ENCODE measurements at places on chromosomes 2 and 18.

DNA sequence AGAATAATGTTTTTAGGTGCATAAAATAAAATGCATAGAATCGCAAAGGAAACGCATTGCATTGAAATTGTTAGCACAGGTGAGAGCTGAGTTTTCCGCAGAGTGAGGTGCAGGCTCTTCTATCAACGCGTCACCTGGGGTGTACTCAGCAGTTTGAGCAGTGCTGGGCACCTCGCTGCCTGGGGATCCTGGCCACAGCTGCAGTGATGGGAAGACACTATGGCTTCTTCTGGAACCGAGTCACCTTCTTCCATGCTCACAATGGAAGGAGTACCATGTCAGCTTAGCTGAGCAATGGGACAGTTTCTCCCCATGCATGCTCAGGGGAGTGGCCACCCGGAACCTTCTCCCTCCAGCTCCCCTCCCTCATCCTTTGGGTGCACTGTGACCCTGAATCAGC lies 95.4 kb upstream of the OTOS start:
- no peak for ATAC-seq

DNA sequence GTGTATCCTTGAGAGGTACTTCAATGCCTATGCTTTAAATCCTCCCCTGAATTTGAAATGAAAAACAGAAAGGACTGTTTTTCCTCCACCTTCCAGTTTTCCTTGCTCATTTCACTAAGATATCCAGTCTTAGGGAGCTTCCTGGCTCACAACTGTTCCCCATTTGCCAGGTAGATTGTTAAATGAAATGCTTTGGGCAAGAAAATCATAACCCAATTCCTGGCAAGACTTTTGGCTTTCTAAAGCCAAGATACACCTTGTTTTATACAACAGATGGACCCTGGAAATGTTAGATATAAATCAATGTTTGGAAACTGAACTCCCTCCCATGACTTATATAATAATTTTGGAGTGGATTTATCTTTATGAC lies 3.6 kb upstream of the CHMP3 start:
- no peak for ATAC-seq

- peak; percentile 94 for ATAC-seq
Measured at GRCh38 chr2:222572751-222573174, 83.1 kb downstream of the FARSB start.

GRCh38 chr2:20757405-20758090 lies 65.4 kb downstream of the LDAH start:
- no peak for ATAC-seq

DNA sequence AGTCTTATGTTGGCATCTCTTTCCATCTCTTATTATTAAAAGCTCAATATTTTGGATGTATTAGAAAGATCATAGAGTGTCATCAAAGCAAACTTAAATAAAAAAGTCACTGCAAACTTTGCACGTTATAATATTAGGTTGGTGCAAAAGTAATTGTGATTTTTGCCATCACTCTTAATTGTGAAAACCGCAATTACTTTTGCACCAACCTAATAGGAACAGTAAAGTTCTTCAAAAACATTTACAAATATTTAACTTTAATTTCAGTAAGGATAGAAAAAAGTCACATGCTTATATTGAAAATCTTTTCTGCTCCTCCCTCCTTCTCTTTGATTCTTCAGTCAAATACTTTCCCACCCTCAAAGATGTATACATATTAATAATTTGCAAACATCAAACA lies 51.5 kb downstream of the ZNF521 start:
- ATAC-seq, result no peak

DNA sequence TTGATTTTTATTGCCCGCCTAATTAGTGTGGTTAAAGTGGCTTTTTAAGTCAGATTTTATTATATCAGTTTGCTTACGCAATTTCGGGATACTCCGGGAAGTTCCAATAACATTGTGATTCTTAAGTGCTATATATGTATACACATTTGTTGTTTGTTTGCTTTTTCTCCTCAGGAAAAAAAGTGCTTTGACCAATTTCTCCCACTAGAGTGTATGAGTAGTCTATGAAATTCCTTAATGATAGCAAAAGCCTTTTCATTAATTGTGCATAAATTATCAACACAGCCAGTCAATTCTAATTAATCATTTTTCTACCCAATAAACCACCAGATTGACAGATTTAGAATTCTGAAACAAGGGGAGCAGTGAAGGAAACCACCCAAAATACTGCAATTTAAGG lies 172.2 kb downstream of the DPP10 start:
- ATAC-seq, result no peak

DNA sequence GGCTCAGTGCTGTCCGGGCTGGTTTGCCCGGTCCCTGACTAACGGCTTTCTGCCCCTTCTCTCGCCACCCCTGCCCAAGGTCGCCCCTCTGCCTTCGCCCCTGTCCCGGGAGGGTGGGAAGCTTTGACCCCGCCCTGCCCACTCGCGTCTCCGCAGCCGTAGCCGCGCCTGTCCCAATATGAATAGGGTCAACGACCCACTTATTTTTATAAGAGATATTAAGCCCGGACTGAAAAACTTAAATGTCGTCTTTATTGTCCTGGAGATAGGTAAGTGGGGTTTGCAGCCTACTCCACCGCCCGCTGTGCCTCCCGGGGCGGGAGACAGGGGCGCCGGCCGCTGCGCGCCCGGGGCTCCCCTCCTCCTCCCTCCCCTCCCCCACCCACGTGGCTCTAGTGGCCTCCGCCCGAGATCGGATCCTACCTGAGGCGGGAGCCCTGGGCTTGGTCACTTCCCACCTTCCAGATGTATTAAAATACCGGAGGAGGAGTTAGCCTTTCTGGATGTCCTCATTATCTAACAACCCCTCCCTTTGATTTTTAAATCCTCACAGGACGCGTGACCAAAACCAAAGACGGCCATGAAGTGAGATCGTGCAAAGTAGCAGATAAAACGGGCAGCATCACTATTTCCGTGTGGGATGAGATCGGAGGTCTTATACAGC lies 633 bp downstream of the NABP1 start:
- peak; percentile 5 for ATAC-seq

DNA sequence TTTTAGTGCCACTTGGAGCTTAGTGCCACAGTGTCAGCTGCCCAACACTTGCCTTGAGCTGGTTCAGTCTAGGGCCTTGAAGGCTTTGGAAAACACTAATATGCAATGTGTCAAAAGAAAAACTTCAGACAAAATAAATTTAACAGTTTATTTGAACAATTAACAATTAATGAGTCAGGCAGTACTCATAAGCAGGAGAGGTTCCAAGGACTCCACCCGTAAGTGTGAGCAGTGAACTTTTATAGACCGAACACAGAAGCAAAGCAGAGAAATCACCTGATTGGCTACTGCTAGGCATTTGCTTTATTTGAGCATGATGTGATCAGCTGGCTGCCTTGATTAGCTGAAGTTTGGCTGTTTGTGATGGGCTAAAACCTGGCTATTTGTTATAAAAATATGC lies 49.5 kb upstream of the TBC1D8 start:
- no peak for ATAC-seq

GRCh38 chr2:5352286-5352685 lies 339.9 kb upstream of the SOX11 start:
- ATAC-seq, result no peak

- peak; percentile 0 for ATAC-seq
Measured at GRCh38 chr2:207747653-207748560, 21.8 kb downstream of the FZD5 start.

GRCh38 chr2:2950403-2950952 lies 427.1 kb downstream of the EIPR1 start:
- no peak for ATAC-seq

GRCh38 chr18:60372596-60372995 lies at the start of gene MC4R:
Gene MC4R, minus strand, starts transcription at chr18:60372775. Its CDS starts 426 bp downstream, at chr18:60372349.
- ATAC-seq, result peak; percentile 100

DNA sequence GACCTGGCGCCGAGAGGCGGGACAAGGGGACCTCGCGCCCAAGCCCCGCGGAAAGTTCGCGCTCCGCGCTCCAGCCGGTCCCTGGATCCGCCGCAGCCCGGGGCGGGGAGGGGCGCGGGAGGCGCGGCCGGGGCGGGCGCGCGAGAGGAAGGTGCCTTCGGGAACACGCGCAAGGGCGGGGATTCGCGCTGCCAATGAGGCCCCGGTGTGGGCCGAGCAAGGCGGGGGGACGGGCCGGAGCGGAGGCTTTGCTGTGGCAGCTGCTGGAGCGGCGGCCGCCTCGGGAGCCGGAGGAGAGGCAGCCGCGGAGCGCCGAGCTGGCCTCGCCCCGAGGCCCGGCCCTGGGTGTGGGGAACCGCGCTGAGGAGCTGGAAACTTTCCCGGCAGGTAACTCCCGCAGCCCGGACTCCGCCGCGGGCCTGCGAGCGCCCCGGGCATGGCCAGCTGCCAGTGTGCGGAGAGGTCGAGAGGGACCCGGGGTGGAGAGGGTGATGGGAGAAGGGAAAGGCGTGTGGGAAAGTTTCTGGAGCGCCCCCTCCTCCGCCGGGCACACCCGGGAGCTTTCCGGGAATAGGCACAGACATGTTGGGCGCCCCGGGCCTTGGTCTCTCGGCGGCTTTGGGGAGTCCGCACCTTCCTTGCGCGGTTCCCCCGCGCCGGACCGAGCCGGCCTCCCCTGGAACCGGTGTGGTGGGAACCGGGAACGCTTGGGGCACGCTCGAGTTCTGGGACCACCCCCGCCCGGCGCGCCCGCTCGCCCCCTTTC lies at the start of gene TANC1:
Gene TANC1 (plus strand): TSS at position 245 of the 766 bp plus-strand sequence. CDS start 97,271 bp downstream, outside the sequence.
- peak; percentile 89 for ATAC-seq

DNA sequence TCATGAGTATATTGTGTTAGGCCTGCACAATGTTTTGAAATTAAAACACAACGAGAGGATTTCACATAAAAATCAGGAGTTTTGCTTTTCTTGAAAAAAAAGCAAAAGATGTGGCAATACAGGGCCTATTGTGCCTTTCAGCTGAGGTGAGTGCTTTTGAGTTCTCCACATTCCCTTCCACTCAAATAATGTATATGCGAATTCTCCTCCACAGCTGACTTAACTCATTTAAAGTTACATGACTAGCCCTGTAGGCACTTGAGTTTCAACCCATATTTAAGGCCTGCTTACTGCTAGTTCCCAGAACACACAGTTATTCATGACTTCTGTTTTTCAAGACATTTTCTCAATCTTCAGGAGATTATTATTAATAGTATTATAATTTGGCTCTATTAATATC lies 353.1 kb downstream of the NUP35 start:
- no peak for ATAC-seq

DNA sequence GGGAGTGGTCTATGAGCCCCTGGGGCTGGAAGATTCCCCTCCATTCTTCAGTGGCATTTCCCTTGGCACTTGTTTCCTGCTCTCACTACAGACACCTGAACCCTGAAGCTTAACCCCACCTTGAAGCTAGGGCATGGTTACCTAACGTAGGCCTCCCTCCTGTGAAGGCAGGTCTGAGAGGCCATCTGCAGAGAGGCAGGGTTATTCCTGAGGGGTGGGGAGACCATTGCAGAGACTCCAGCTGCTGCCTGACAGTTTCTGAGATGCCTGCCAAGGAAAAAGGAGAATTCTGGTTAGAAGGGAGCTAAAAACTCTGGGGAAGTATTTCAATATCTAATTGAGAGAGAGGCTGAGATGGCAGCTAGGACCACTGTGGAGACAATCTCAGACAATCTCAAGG lies 119.3 kb upstream of the NDUFV2 start:
- ATAC-seq, result no peak

DNA sequence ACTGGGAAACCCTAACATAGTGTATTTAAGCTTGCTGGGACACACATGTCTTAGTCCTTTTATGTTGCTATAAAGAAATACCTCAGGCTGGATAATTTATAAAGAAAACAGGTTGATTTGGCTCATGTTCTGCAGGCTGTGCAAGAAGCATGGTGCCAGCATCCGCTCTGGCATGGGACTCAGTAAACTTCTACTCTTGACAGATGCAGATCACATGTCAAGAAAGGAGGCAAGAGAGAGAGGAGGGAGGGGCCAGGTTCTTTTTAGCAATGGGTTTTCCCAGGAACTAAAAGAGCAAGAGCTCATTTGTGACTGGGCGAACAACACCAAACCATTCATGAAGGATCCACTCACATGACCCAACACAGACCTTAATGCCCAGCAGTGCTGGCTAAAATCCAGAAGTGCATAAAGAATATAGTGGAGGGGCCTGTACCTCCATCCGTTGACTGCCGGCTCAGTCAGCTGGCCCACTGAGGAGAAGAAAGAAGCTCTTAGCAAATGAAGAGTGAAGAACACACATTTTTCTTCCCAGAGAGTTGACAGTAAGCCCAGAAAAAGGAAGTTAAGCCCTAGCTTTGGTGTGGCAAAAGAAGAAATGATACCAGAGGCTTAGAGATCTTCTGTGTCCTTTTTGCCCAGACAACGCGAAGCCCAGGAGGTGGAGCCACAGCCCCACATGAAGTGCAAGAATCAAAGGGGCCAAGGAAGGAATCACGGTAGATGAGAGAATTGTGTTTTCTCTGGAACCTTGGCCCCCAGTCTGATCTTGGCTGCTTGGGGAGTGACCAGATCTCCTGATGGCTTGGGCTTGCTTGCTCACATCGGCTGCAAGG lies 183.5 kb upstream of the FAM98A start:
- ATAC-seq, result no peak

GRCh38 chr2:42136782-42137124 lies 32.4 kb upstream of the EML4 start:
- ATAC-seq, result no peak

DNA sequence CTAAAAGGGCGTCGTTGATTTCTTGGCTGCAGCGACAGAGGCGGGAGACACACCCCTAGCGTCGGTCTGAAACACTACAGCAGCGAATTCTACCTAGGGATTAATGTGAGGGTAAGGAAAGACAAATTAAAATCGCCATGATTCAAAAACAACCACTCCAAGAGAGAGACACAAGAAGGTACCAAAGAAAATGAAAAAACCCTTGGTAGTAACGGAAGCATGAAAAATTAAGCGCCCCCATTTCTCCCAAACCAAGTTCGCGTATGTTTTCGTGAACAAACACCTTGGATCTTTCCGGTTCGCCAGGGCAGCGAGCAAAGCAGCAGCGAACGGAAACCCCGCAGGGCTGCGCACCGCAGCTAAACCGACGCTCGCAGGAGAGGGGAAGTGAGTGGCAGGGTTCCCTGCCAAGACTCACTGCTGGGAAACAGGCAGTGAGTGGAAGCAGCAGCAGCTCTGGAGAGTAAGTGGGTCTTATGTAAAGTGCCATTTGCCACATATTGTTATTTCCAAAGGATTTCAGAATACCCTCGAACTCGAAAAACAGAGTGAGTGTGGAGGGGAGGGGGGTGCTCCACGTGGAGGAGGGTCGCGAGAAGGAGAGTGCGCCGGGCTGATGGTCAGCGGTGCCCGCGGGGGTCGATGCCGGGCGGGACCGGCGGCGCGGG lies 1.0 kb downstream of the PPP3R1 start:
- peak; percentile 40 for ATAC-seq

- no peak for ATAC-seq
Measured at GRCh38 chr2:230327418-230328154, 593 bp downstream of the SP140L start.

DNA sequence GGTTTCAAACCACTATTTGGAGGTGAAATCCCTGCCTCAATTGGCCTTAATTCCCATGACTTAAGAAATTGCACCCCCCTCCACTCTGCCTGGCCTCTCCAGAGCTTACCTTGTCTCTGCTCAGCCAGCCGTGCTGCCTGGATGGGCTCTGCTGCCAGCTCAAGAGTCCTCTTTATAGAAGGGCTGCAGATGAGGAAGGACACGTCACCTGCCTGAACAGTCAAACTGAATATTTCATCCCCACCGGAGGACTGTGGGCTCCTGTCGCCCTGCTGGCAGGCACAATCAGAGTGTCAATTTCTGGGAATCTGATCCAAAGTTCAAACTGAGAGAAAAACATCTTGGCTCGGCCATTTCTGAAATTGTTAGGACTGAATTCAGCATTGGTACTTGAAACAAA lies at the start of gene OTOS:
Gene OTOS (minus strand): TSS at position 148 of the 400 bp plus-strand sequence. CDS start 332 bp downstream, outside the sequence.
- ATAC-seq, result no peak

- peak; percentile 73 for ATAC-seq
Measured at GRCh38 chr2:240374085-240374907, 61.2 kb upstream of the GPC1 start.

GRCh38 chr2:215636816-215637215 lies 200.9 kb upstream of the FN1 start:
- no peak for ATAC-seq

GRCh38 chr2:26769089-26769761 lies 5.1 kb downstream of the SLC35F6 start:
- peak; percentile 49 for ATAC-seq

All from motor neuron (in vitro differentiated cells).